ENCODE measurements at places on chromosomes 2 and 18.

DNA sequence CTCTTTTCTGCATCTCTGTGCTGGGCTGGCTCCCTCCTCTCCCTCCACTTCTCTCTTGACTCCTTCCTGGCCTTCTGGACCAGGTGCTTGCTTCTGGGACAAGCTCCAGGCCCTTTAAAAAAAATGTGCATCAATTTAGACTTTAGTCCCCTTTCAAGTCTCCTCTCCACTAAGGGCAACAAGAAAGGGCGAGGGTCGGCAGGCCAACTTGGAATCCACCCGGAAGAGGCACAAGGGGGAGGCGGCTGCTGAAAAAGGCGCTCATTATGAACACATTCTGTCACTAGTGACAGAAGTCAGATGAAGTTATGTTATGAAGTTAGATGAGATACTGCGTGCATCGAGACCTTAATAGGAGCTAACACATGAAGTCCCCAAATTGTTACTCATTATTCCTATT is 13.6 kb upstream of the RHOB start:
- DNase-seq = no peak

GRCh38 chr2:26875065-26875634 is 27.2 kb downstream of the DPYSL5 start:
- no peak for DNase-seq

GRCh38 chr2:240197462-240198139 is 57.1 kb upstream of the OTOS start:
- DNase-seq = no peak

DNA sequence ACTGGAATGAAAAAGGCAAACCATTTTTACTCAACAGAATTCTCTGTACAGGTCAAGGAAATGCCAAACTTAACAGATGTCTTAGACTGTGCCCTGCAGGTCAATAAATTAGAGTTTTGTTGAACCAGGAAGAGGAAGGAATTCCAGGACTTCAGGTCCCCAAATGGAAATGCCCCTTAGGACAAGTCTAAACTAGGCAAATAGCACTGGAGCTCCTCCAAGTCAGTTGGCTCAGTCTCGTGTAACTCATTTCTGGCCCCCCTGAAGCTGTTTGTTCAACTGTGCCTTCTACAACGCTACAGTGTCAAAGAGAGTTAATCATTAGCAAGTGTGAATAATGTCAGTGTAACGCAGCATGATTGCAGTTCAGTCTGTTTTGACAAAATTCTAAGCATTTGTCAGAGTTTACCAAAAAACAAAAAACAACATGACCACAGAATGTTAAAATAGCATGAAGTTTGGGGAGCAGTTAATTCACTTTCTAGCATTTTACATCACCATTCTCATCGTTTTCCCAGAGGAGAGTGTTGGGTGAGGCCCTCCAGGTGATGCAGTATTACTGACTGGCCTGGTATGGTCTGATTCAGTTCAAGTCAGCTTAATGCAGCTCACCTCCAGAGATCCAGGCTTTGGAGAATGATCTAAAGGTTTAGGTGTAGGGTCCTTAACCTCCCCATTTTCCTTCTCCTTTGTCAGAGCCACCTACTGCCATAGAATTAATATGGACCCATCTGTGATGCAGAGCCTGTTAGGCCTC is 108.1 kb downstream of the AQP4 start:
- no peak for DNase-seq

- no peak for DNase-seq
These were observed 48.2 kb downstream of the TWIST2 start for GRCh38 chr2:238895891-238896600.

GRCh38 chr2:51013933-51014526 is 17.9 kb downstream of the NRXN1 start:
- DNase-seq = no peak

- DNase-seq = no peak
These were observed 2.1 kb downstream of the RPRM start for GRCh38 chr2:153476491-153476815.

- DNase-seq = no peak
These were observed 803 bp upstream of the DES start for GRCh38 chr2:219417374-219417773.

DNA sequence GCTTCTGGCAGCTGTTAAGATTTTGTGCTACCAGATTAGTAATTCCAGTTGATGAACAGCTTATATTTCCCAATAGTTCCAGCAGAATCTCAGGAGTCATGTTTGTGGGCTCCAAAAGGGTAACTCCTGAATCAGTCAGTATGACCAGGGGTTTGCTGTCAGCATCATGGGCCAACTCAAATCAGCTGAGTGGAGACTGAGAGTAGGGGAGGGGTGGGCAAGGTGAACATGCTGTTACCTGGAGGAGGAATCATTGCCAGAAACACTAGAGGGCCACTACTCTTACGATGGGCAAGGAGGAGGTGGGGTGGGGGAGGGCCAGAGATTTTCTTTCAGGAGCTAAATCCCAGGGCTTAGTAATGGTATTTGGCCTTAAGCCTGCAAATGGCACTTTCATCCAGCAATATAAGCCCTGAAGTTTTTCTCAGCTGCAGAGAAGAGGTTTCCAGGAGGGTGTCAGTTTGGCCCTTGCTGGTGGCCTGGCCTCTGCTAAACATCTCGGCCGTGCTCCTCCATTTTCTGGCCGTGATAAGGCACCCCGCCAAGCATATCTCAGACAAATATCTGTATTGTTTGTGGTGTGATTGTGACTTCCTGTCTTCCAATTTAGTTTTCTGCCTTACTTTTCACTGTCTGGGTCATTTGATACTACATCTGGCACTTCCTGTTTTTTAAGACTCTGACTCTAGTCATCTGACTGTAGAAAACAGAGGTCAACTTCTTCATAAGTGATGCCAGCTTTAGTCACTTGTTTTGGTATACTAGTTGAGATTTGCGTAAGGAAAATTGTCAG is 120.5 kb upstream of the CXCR4 start:
- peak; percentile 70 for DNase-seq

DNA sequence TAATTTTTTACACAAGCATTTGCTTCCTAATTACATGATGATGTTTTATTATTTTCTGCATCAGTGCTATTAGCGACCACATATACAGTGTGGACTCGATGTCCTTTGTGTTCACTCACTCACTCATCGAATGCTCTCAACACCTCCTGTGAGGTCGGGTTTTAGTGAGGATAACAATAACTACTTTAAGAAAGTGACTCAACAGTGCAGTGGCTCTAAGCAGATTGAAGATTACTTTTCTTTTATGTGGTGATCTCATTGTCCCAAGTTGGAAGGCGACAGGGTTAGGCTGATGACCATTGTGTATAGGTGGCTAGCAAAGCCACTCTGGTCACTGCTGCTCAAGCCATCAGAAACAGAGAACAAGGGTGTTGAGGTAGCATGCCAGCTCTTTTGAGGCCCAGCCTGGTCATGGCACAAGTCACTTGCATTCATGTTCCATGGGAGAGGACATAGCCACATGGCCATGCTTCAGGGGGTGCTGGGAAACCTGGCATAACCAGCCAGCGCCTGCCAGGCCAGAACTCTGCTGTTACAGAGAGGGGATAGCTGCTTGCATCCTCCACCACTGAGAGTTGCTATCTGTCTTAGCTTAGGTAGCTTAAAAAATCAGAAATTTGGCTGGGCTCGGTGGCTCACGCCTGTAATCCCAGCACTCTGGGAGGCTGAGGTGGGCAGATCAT is 60.4 kb downstream of the PDCL3 start:
- DNase-seq = no peak

GRCh38 chr2:31247711-31248110 is 13.8 kb downstream of the EHD3 start:
- DNase-seq = no peak

DNA sequence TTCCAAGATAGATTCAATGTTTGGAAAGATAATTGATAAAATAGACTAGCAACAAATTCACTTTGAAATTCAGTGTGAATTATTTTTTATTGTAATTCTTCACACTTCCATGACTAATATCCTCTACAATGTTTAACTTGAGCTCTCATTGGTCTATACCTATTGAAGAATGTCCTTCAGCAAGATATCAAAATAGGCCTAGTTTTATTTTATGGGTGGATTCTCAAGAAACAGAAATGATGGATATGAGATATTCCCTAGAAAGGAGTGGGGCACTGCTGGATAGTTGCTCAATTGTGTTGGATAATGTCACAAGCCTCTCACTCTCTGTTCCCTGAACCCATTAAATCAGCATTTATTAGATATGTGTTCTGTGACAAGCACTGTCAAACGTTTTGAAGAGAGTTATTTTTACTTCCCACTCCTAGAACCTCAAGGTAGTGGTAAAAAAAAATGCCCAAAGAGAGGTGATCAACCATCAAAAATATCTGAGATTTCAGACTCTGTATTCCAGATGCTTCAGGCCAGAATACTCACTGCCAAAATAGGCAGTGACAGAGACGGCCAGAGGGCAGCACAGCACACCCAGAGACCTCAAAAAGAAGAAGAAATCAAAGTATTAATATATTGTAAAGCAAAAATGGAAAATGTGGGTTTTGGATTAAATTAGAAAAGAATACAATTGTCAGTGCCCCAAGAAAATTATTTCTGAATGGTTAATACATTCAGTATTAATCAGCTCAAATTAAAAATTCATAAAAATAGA is 87.5 kb downstream of the TRIB2 start:
- DNase-seq = no peak

DNA sequence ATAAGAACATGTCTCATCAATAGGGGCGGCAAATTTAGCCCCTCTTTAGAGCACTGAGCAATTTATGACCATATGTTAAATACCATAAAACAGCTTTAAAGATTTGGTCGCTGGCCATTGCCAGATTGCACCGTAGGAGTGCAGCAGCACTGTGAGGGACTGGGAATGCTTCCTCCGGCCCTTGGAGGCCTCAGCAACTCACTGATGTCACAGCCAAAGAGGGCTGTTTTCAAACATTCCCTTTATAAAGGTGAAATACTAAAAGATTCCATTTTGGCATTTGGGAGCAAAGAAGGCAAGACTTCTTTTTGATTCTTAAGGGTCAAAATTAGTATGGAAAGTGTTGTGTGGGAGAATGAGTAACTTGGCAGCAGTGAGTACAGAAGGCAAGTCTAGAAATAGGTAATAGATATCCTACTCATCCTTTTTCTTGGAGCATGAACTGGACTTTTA is 63.7 kb downstream of the BABAM2 start:
- DNase-seq = no peak

DNA sequence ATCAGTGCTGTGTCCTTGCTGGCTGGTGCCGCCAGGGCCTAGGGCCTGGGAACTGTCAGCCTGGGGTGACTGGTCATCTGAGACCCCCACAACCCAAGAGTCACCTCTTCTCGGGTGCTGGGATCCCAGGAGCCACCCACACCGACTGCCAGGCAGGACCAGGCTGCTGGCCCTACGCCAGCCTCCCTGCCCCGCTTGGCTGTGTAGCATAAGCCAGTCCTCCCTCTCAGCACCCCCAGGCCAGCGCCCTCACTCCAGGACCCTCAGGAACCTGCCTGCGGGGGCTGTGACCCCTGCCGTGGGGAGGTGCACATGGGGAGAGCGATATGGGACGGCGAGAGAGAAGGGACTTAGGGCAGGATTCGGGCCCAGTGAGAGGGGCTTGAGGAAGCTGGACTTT is 9.5 kb downstream of the ARHGEF4 start:
- no peak for DNase-seq

DNA sequence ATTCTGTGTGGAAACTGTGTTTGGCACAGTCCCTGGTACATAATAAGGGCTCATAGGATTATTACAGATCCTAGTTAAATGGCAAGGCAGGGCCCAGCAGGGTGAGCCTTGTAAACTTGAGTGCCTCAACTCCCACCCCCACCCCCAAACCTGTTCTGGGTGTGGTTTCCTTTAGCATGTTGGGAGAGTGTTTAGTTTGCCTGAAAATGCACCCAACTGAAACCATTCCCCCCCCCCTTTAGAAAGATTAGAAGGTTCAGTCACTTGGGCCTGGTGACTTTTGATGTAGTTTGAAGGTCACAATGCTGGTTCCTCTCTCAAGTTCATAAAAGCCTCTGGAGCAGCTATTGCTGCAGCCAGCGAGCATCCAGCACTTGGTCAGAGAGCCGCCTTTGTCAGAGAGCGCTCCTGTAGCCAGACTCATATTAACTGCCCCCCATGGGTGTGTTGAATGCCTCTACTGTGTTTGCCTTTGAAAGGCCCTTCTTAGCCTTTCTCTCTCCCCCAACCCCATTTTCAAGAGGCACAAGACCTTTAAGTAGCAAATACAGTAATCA is 113.7 kb downstream of the SPTBN1 start:
- DNase-seq = peak; percentile 65

DNA sequence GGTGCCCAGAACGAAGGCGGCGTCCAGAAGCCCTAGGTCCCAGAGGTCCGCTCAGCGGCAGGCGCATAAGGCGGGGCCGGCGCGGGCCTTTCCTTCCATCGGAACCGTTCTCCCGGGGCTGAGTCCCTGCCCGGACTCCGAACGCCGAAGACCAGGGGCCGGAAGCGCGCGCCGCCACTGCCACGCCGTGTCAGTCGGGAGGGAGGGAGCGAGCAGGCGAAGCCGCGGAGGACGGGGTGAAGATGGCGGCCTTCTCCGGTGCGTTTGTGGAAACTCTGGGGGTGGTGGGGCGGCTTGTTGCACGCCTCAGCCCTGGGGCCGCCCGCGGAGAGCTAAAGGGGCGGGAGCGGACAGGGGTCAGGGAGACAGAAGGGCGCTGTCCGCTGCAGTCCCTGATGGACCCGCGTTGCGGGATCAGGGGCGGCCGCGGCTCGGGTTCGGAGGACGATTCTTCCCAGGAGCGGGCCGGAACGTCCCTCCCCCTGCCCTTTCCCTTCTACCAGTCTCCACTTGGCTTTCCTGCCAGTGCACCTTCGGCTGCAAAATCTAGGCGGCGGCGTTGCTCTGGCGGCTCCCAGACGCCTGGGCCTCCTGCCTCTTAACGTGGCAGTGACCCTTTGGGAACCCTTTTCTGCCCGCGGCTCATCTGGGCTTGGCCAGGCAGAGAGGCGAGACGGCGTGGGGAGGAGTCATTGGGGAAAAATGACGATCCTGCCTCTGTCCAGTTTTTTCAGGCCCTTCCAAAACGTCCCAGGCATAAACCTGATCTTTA is at the start of gene DDX1:
TSS of gene DDX1 (plus strand) at position 177 of the 772 bp plus-strand sequence. CDS start at position 243, 66 bp downstream.
- peak; percentile 93 for DNase-seq

GRCh38 chr2:32887125-32887524 is 59.6 kb upstream of the LTBP1 start:
- no peak for DNase-seq
